H9 (cell line): ENCODE measurements at places on chromosomes 1 and 21.

GRCh38 chr1:982765-983436 lies 1.0 kb upstream of the PERM1 start:
- DNase-seq = no peak

GRCh38 chr1:933603-933940 lies 9.8 kb downstream of the SAMD11 start:
- no peak for DNase-seq

GRCh38 chr1:233587958-233588799 lies 25.7 kb upstream of the KCNK1 start:
- DNase-seq = peak; percentile 69

DNA sequence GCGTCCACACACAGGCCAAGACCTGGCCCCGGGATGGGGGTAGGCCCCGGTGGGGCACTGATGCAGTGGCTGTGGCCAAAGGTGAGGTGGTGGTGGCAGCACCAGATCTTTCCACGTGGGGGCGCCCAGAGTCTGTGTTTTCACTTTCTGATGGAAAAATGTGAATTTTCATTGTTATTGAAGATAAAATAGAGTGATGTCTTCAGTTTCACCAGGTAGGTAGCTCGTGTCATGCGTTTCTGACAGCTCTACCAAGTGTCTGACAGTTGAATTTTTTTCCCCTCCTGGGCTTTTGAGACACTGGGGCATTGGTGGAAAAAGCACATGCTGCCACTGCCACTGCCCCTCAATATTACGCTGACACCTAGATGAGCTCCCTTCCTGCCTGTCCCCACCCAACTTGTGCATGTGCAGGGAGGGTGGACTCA lies 40.0 kb upstream of the MAGOH start:
- DNase-seq = peak; percentile 53

DNA sequence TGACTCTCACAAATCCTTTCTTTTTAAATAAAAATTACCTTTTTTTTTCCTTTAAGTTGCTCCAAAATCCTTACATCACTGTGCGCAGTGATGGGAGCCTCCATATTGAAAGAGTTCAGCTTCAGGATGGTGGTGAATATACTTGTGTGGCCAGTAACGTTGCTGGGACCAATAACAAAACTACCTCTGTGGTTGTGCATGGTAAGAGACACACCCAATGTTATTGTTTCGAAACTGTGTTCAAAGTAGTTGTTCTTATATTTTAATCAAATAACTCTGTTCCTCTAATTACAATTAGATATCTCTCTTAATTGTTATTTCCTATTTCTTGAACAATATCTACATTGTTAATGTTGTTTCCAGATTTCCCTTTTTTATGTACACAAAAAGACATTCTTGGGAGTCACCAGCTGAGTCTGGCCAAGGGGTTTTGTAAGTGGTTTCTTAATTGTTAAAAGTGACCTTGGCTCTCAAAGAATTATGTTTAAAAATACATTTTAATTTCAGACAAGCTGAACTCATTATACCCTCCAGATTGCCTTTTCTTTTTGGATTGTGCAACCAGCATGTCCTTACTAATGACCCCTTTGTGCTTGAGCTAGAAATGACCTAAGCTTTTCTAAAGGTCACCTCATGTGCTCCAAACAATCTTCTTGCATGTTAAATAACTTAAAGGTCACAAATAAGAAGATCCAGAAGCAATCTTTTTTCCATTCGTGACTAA lies 250.1 kb downstream of the HMCN1 start:
- DNase-seq = no peak

- no peak for DNase-seq
Observed at GRCh38 chr1:5189384-5189783, 535.0 kb downstream of the AJAP1 start.

DNA sequence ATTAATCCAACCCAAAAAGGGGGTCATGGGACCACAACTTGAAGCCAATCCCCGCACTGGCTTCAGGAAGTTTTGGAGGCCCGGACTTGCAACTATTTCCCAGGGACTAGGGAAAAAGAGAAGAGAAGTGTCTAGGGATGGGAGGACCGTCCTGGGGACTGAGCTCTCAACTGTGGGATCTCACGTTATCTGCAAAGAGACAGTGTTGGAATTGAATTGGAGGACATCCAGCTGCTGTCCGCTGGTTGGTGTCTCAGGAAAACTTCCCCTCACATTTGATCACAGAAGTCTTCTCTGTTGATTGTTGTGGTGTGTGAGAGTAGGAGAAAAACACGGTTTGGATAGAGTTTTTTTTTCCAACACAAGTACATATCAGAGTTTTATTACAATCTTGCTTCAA lies 46.2 kb upstream of the CITED4 start:
- DNase-seq = no peak
